CD4-positive, alpha-beta T cell (primary cell): ENCODE measurements at places on chromosomes 6 and 20.
A peak's percentile ranks its signal among the peaks of the same experiment; 100 is the strongest.

DNA sequence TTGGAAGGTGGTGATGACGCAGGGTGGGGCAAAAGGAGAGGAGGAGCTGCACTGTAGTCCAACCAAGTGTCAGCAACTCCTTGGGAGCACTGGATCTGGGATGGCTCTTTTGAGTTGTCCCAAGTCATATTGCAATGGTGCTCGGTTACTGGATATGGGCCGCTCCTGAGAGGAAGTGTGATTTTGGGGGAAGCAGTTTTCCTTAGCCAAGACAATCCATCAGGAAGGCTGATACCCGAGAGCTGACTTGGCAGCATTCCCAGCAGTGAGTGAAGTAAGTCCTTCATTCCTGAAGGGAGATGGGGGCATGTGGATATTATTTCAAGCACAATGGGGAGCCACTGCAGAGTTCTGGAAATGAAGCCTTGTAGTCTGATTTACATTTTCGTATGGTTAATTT is 354.1 kb downstream of the RFPL4B start:
- no peak for DNase-seq

- DNase-seq, result no peak
Measured at GRCh38 chr6:150848400-150848799, 17.1 kb upstream of the MTHFD1L start.

DNA sequence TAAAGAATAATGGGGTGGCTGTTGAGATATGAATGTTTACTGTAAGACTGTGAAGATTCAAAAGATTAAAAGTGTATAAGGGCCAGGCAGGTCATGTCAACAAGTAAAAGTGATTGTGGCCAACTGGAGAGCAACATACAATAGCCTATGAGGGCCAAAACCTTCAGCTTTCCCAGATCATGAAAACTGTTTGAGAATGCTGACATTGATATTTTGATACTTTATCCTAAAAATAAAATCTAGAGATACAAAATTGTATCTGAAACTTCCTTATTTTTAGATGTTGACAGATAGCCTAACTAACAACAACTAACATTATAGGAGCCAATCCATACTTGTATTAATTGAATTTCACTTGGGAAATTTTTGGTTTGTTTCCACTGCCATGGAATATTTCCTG is 70.3 kb upstream of the PAK5 start:
- no peak for DNase-seq

GRCh38 chr6:152351110-152351509 is 286.1 kb downstream of the SYNE1 start:
- no peak for DNase-seq

DNA sequence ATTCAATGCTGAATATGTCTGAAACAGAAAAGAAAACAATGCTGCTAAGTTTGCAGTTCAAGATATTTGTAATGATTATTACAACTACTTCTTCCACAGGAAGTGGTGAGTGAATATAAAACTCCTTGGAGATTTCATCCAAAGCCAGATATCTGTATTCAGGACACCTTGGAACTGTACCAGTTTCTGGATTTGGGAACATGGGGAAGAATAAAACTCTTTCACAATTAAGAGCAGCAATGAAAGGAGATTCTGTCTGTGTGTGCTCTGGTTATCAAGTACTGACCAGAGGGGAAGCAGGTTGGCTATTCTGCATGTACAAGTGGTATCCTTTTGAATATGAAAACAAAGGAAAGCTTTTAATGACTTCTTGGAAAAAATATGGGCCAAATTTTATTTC is 21.1 kb downstream of the ELOVL2 start:
- DNase-seq, result no peak

DNA sequence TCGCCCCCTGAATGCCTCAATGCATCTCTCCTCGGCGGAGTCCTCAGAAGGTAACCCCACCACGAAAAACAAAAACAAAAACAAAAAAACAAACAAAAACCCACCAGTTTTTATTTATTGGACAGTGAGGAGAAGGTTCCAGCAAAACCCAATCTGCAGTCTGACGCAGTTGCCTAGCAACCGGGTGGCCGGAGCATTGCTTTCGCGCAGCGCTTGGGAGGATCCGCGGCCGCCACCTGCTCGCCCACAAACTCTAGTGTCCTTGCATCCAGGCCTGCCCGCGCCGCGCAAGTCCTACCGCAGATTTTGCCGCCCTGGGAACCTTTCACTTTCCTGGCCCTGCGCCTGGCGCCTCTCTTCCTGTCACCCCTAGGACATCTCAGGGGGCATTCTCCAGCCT is 17.6 kb downstream of the TFAP2B start:
- no peak for DNase-seq

- no peak for DNase-seq
Measured at GRCh38 chr20:63129991-63130657, 85.8 kb downstream of the YTHDF1 start.

DNA sequence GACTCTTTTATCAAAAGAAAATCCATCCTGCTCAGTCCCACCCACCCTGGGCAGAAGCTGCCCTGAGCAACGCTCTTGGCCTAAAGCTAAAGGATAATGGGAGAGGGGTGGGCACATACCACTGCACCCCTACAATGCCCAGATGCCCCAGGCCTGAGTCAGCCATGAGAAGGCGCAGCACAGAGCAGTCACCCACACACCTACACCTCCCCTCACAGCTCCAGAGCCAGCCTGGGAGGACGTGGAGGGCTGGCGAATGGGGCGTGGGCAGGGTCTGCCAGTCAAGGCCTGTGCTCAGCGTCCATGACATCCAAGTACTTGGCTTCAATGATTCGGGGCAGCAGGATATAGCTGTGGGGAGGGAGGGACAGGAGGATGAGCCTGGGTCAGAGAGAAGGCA is 11.5 kb downstream of the SLC4A11 start:
- DNase-seq, result no peak

DNA sequence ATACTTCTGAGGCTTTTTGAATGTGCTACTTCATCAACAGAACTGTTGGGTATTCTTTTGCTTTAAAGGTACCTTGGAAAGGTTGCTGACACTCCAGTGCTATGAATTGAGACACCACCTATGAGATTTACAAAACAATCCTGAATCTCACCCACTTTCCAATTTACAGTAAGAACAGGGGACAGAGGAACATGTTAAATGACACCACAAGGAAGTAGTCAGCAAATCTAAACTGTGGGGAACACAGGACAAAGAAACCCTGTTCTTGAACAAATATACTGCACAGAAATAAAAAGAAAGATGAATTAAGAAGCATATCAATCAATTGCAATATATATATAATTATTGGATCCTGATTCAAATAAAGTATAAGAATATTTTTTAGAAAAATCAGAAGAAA is 216.7 kb upstream of the ARID1B start:
- DNase-seq, result no peak

DNA sequence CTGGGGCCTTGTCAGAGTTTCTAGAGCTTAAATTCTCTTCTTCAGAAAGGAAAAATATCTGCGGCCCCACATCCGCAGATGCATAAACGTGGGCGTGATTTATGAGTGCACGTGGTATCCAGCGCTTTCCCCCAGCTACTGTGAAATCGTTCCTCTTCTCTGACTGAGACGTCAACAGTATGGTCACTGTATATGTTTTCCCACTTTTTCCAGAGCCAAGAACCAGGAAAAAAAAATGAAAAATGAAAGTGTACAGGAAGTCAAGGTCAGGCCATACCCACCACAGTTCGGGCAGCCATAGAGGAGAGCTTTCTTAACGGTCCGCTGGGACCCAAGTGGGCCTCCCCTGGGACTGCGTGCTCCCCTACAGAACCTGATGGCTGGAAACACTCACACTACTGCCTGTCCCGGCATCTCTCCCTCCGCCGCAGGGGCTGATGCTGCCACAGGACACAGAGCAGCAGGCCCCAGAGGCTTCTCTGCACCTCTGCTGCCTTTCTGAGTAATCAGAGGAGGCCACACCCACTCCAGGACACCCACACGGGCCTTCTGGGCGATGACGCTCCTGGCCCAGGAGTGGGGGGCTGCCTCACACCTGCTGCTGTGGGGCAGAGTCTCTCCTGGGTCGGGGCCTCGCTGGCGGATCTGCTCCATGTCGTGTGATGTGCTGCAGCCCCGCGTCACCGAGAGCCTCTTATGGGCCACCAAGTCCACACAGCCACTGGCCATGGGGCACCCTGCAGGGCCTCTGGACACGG is 16.4 kb upstream of the STX16 start:
- DNase-seq, result peak; percentile 56

DNA sequence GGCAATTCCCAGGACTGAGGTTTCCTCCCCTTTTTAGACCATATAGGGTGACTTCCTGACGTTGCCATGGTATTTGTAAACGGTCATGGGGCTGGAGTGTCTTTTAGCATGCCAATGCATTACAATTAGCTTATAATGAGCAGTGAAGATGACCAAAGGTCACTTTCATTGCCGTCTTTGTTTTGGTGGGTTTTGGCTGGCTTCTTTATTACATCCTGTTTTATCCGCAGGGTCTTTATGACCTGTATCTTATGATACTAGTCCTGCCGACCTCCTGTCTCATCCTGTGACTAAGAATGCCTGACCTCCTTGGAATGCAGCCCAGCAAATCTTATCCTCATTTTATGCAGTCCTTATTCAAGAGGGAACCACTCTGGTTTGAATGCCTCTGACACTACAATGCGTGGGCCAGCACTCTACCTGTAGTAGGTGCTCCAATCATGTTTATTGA is 190.1 kb downstream of the KCNQ5 start:
- no peak for DNase-seq

DNA sequence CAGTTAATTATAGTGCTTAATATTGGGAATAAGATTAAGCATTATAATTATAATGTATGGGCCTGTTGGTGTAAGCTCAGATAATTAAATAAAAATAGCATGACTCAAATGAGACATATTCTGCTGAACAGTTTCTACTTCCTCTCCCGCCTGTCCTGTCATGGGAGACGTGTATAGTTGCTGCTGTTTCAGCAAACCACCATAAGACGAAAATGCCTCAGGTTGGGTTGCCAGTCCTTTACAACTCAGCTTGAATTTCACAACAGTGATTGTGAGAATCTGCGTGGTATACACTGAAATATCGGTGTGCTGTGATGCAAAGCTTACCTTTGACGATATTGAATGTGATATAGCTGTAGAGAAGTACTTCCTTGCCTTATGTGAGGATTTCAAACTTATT is 99.5 kb downstream of the POPDC3 start:
- no peak for DNase-seq

- no peak for DNase-seq
Measured at GRCh38 chr6:8268606-8269005, 166.3 kb upstream of the EEF1E1 start.

DNA sequence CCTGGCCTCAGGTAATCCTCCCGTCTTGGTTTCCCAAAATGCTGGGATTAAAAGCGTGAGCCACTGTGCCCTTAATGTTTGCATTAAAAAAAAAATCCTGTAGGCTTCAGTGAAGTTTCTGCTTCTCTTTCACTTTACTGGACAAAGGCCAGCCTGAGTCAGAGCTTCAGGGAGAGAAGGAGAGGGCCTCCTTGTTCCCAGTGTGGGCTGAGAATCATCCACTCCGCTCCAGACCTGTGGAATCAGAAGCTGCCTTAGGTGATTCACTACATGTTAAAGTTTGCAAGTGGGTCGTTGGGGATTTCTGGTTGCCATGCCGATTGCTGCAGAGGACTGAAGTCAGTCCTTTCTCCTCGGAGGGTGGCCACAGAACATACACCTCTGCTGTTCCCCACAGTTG is 113.3 kb upstream of the EEF1E1 start:
- no peak for DNase-seq

GRCh38 chr20:45774945-45775344 is 16.7 kb downstream of the WFDC3 start:
- DNase-seq, result no peak

GRCh38 chr6:108518714-108519576 is 41.8 kb upstream of the FOXO3 start:
- no peak for DNase-seq

GRCh38 chr6:93183531-93183972 is 235.8 kb downstream of the EPHA7 start:
- no peak for DNase-seq

GRCh38 chr6:169045486-169045885 is 208.2 kb downstream of the THBS2 start:
- no peak for DNase-seq

DNA sequence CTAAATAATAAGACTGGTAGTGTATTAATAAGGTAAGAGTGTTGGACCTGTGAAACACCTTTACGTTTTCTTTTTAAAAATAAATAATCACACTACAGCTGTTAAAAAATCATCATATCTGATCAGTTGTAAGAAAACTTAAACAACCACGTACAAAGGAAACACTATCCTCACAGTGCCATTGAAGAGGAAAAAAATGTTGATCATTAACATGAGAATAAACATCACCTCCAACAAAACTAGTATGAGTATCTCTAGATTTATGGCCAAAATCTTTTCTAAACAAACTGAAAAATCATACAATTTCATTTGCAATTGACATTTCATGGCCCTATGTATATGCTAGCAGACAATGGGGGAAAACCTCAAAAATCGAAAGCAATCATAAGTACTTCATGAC is 590 bp downstream of the EYS start:
- no peak for DNase-seq

DNA sequence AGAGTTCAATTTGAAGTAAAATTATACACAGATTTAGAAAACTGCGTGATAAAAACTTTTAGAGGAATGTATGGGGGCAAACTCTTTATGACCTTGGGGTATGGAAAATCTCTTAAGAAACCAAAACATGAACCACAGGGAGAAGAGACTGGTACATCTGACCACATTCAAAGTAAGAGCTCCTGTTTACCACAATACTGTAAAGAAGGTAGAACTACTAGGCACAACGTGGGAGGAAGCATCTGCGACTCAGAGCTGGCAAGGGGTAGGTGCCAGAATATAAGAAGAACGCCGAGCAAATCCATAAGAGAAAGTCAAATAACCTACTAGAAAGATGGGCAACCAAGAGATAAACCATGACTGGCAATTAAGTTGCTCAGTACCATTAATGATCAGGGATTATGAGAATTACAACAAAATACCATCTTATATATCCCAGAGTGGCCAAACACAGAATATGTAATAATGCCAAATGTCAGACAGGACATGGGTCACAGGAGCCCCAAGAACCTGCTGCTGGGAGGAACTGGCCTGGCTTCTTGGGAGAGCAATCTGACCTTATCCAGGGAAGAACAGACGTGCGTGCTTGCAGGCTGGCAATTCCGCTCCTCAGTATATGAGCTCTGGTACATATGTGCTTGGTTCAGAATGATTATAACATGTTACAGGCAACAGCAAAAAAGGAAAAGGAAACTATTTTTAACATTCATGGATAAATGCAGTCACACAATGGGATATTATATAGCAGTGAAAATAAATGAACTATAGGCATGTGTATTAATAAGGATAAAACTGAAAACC is 50.2 kb downstream of the INSM1 start:
- no peak for DNase-seq

GRCh38 chr6:20317430-20317829 is 84.2 kb upstream of the E2F3 start:
- DNase-seq, result no peak

- no peak for DNase-seq
Measured at GRCh38 chr6:29666826-29667130, 9.9 kb downstream of the MOG start.

GRCh38 chr6:112710710-112711109 is 363.6 kb downstream of the RFPL4B start:
- DNase-seq, result no peak

- no peak for DNase-seq
Measured at GRCh38 chr20:56808732-56809131, 179.6 kb downstream of the TFAP2C start.
